ENCODE measurements at places on chromosomes 4 and X.

DNA sequence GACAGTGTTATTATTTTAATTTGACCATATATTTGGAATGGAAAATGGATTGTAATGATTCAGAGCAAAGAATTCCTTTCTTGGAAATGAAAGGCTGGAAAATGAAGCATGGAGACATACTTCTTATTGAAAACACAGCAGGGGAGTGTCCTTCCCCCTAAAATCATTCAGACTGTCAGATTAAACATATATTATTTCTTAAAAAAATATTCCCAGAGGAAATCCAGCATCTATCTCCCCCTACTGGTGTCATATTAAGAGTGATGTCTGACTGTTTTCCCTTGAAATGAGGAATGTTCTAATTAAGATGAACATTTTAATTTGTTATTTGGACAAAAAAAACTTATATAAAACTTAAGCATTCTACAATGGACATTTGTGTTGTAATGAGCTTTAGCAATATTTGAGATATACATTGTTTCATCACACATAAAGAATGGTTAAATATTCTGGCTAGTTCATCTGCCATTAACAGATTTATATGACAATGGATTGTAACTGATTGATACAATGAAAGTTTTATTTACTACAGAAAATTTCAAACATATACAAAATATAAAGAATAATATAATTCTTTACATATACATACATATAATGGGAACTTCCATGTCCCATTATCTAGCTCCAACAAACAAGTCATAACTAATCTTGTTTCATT is 264.6 kb downstream of the SPRY1 start:
- DNase-seq: peak; percentile 33

DNA sequence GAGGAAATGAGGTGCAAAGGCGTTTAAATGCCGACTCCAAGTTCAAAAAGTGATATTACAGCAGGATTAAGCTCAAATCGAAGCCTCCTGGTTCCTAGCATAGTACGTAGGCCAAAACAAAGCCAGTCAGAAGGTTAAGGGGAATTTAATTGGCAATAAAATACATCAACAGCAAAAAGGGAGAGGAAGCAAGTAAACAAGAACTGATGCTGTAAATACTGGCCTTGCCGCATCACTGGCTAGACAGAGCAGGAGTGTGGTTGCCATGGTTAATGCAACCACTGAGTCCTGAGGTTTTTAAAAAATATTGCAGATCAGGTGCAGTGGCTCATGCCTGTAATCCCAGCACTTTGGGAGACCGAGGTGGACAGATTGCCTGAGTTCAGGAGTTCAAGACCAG is 63.2 kb upstream of the FBXW7 start:
- DNase-seq: no peak

GRCh38 chr4:181224852-181225251 is 1018.4 kb upstream of the TENM3 start:
- no peak for DNase-seq

DNA sequence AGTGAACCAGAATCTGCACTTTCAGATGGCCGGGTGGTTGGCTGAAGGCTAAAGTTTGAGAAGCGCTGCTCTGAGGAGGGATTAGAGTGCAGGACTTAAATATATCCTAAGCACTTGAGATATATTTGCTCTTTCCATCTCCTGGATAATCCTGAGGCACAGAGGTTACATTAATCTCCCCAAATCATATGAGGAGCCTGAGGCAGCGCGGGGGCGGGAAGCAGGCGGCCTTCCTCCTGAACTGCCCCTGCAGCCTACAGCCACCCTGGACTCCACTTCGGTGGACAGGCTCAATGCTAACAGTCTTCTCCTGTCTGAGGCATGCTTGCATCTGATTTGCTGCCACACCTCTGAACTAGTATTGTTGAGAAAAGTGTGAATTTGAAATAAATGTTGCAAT is 72.5 kb downstream of the AFAP1 start:
- DNase-seq: no peak

DNA sequence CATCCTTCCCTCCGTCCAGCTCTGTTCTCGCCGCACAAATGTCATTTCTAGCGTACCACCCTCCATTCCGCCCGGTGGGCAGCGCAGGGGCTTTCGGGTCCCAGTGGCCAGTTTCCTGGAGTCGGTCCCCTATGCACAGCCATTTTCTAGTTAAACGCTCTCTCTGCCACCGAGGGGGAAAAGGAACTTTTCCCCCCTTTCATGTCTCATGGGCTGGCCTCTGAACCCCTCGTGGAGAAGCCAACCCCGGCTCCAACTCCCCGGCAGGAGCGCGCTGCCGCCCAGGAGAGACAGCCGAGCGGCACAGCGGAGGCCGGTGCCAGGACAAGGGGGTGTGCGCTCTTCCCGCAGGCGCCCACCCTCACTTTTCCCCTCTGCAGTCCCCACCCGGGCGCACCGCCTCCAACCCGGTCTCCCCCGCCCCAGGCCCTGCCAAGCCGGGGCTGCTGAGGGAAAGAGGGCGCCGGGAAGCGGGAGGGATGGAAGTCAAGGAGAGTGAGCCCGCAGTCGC is 662 bp downstream of the APBB2 start:
- DNase-seq: no peak

GRCh38 chr4:89820010-89820409 is 17.0 kb downstream of the SNCA start:
- DNase-seq: no peak

DNA sequence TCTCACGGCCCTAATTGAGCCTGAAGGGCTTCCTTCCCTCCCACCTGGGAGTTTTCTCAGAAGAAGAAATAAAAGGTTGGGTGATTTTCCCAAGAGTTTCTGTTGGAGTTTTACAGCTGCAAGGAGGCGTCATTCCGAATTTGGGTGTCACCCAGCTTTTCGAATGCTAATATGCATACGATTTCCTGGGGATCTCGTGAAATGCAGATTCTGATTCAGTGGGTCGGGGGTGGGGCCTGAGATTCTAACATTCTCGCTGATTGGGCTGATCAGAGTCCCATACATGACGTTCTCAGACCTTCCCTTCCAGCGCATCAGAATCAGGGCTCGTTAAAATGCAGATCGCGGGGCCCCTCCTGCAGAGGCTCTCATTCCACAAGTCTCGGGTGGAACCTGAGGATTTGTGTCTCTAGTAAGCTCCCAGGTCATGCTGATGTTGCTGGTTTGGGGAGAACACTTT is 125.8 kb upstream of the STX18 start:
- no peak for DNase-seq

GRCh38 chr4:152676052-152676854 is 3.5 kb downstream of the TMEM154 start:
- no peak for DNase-seq

- no peak for DNase-seq
Observed at GRCh38 chrX:69015156-69015555, 150.1 kb downstream of the PJA1 start.

GRCh38 chr4:187501731-187502130 is 493.8 kb upstream of the ZFP42 start:
- no peak for DNase-seq

DNA sequence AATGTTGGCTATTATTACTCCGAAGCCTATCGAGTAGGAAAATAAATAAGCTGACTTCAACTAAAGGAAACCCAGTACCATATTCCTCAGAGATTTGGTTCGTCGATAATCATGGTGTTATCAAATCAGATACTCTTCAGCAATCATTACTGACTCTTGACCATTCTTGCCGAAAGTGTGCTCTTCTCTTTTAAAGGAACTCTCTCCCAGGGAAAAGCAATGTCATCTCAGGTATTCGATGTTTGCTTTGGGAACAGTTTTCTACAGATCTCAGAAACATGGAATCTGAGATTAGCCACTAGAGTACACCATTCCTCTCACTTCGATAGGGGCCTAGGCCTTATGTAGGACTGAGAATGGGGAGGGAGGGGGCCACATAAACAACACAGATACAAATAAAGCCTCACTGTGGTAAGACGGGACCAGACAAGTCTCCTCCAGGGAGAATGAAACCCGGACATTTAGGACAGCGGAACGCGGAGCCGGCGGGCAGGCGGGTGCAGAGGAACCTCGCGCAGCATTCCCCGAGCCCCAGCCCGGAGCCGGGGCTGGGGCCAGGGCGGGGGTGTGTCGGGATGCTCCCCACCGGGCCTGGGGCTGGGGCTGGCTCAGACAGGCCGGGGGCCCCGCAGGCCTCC is 581 bp downstream of the DNAJB14 start:
- DNase-seq: peak; percentile 37

GRCh38 chr4:19580095-19580494 is 671.6 kb upstream of the SLIT2 start:
- DNase-seq: no peak

- peak; percentile 71 for DNase-seq
Observed at GRCh38 chr4:109406337-109406931, 27.2 kb upstream of the SEC24B start.

DNA sequence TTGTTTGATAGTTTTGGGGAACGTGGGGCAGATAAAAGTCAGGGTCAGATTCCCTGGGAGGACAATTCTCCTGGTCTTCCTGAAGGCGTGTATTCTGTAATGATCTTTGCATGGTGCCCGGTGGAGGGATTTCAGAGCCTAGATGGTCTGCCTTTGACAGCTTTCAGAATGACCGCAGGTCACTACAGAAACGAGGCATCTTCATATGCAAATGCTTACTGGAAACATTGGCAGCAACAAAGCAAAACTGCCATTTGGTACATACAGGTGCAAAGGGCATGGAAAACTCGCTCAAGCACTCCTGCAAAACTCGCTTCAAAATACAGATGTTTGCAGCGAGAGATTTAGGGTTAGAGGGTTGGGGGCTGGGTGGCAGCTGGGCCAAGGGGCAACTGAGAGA is 8.8 kb downstream of the C4orf50 start:
- DNase-seq: no peak

- DNase-seq: no peak
Observed at GRCh38 chr4:81922313-81922712, 450.6 kb upstream of the RASGEF1B start.

DNA sequence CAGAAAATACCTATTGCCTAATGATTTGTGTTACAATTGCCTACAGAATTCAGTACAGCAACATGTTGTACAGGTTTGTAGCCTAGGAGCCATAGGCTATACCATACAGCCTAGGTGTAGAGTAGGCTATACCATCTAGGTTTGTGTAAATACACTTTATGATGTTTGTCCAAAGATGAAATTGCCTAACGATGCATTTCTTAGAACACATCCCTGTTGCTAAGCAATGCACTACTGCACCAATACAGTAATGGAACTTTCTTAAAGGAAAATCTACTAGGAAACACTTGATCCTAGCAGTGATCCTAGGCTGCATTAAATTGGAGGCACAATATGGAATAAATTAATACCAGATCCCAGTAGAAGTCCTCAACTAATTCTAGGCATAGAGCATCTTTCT is 18.3 kb downstream of the NOA1 start:
- DNase-seq: no peak

DNA sequence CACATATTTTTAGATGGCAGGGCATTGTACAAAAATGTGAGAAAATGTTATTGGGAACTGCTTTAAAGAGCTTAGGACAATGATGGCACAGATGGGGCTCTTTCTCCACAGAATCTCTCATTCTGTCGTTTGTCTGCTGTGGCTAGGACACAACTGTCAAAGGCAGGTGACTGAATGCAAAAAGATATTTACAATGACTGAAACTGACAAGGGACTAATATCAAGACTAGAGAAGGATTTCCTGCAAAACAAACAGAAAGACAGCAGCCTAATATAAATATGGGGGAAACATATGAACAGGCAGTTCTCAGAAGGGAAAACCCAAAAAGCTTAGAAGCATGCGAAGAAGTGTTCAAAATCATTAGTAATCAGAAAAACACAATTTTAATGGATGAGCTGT is 177.5 kb upstream of the AFF2 start:
- DNase-seq: no peak

DNA sequence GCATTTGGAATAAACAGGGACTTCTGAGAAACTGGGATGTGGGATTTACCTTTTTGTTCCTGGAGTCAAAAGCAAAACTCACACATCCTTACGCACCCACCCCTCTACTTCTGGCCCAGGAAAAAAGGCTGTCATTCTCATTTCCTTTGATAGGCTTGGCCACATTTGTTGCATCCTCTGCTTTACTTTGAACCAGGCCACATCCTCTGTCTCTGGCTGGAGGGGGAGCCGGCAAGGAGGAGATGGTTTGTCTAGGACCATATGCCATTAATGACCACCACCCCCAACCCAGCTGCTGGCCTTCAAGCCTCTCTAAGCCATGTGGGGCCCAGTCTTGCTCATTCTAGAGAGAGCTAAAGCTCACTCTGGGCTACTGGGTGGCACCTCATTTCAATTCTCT is 64.5 kb downstream of the ATG4A start:
- DNase-seq: no peak

GRCh38 chr4:52780617-52781354 is 29.6 kb upstream of the ERVMER34-1 start:
- DNase-seq: peak; percentile 5

DNA sequence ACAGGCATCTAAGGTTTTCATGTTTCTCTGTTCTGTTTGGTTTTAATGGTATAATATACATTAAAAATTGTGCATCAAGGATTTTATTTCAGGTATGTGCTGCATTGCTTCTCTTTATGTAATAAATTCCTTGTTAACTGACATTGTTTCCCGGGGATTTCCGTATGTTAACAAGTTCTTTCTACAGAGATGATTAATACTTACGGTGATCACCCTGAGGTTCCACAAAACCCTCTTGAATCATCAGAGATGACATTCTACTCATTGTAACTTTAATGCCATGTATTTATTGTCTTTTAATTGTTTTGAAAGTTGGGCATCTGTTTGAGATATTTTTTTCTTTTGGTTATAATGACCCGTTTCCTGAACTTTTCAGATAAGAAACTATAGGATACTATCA is 37.5 kb downstream of the ARHGAP10 start:
- no peak for DNase-seq

GRCh38 chr4:174307694-174308093 is 24.0 kb downstream of the CEP44 start:
- no peak for DNase-seq

- no peak for DNase-seq
Observed at GRCh38 chrX:131397891-131398290, 108.8 kb upstream of the IGSF1 start.

GRCh38 chr4:139243448-139244365 is 36.3 kb downstream of the MGARP start:
- DNase-seq: peak; percentile 98

DNA sequence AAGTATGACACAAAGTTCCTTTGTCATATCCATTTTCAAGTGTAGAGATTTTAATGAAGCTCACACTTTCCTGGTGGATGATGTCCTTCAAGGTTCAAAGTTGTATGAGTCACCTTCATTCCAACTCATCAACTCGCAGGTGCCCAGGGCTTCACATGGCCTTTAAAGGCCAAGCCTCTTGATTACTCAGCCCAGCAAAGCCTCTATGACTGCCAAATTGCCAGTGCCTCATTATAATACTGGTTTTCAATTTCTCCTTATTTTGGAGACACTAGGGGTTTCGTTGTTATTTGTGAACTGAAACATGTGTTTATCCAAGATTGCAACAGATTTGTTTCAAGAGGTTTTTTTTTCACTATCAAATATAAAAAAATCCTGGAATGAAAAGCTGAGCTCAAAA is 45.9 kb upstream of the PPP3CA start:
- DNase-seq: peak; percentile 84

DNA sequence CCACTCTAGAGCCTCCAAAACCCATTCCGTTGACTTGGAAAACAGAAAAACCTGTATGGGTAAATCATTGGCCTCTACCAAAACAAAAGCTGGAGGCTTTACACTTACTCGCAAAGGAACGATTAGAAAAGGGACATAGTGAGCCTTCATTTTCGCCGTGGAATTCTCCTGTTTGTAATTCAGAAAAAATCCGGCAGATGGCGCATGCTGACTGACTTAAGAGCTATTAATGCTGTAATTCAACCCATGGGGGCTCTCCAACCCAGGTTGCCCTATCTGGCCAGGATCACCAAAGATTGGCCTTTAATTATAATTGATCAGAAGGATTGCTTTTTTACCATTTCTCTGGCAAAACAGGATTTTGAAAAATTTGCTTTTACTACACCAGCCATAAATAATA is 60.8 kb downstream of the ZNF732 start:
- peak; percentile 9 for DNase-seq
